Hindlimb muscle (tissue), 1 donor: ENCODE measurements at places on chromosomes 7 and 10. TPM values are rescaled to one million over a fixed set of nuclear protein-coding genes. Genes with fewer than 3 reads are reported as not detected.

DNA sequence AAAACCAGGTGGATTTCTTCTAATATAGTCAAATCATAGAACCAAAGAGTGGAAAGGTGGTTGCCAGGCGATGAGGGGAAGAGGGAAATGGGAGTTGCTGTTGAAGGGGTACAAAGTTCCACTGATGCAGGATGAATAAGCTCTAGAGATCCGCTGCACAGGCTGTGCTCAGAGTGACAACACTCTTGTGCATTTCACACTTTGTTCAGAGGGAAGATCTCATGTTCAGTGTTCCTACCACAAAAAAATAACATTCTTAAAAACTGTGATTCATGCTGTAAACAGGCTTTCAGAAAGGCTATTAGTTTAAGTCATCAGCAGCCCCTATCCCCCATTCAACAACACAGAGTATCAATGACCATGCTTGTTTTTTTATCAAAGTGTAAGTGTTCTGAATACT, 213.8 kb downstream of the COBL start:
- DNase-seq: no peak

- no peak for DNase-seq
Measured at GRCh38 chr7:12064586-12065127, 146.4 kb upstream of the TMEM106B start.

GRCh38 chr10:82358486-82359099, 483.6 kb downstream of the NRG3 start:
- no peak for DNase-seq

- DNase-seq: no peak
Measured at GRCh38 chr10:124125305-124126116, 32.1 kb upstream of the CHST15 start.

GRCh38 chr10:132001238-132001972, 19.7 kb upstream of the BNIP3 start:
- no peak for DNase-seq

The SLC26A3 gene
- polyA plus RNA-seq: not detected

- DNase-seq: no peak
Measured at GRCh38 chr10:84765656-84766055, 437.3 kb downstream of the CCSER2 start.

- DNase-seq: no peak
Measured at GRCh38 chr10:91088300-91089140, 131.9 kb upstream of the PCGF5 start.

GRCh38 chr7:155959894-155960293, 147.6 kb upstream of the SHH start:
- DNase-seq: no peak

DNA sequence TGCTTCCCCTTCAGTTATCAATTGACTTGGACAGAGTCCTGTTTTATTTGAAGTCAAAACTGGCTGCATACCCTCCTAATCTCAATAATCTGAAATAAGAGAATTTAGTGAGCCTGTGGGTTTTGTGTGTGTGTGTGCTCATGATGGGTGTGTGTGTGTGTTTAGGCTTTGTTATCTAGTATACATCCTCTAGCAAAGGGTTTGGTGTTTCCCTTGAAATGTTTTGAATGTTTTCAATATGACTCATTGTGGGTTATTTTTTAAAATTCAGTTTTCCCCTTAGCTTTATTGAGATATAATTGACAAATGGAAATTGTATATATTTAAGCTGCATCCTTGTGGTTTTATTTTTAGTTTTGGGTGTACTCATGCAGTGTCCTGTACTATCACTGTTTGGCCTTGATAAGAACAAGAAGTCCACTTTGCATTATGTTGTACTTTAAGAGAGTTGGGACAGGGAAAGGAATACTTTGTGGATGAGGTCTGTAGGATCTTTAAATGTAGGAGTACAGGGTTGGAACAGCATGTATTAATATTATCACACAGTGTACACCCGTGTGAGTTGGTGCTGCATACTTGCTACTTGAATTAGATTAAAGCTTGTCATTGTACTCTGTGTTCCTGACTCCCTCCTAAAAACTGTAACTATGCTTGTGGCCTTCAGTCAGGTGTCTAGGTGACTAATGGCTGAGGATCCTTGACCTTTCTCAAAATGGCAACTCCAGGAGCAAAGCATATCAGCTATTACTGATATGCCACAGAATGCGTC, 58.3 kb downstream of the VCL start:
- no peak for DNase-seq

GRCh38 chr7:29319719-29320521, 125.3 kb downstream of the CHN2 start:
- no peak for DNase-seq
